ENCODE measurements at places on chromosomes 16 and 17.

GRCh38 chr17:10114931-10115535 lies 83.4 kb downstream of the GAS7 start:
- no peak overlapping the region for H3K27ac ChIP-seq
- no peaks in the 10 kb centered on the region for H3K27me3 ChIP-seq
- H3K36me3 ChIP-seq, result no peaks in the 10 kb centered on the region
- no peaks in the 10 kb centered on the region for H3K4me1 ChIP-seq
- peak; percentile 95 for DNase-seq

- no peaks in the 10 kb centered on the region for H3K4me1 ChIP-seq
- H3K27ac ChIP-seq, result no peak overlapping the region
- no peaks in the 10 kb centered on the region for H3K27me3 ChIP-seq
- H3K36me3 ChIP-seq, result no peaks in the 10 kb centered on the region
Observed at GRCh38 chr16:19014461-19014860, 30.7 kb downstream of the TMC7 start.

DNA sequence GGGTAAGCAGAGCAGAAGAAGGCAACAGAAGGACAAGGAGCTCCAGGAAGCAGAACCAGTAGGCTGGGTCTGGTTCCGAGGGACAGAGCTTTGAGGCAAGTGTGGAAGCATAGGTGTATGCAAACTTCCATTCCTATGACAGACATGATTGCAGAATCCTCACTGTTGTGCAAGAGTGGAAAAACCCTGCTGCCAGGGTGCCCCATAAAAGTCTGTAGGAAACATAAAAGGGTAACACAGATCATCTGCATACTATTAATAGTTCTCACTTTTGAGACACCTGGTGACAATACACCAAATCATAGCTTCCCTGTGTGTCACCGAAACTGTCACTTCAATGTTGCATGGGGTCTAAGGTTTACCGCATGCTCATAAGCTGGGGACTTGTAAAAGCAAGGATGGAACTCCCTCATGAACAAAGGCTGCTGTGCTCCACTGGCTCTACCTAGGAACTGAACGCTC lies 39.7 kb downstream of the ARHGAP17 start:
- peak overlapping the region; percentile 22 for H3K27ac ChIP-seq
- H3K4me3 ChIP-seq, result no peak overlapping the region
- no peak for DNase-seq
- peaks cover 2% of the 10 kb centered on the region for H3K36me3 ChIP-seq
- H3K27me3 ChIP-seq, result no peaks in the 10 kb centered on the region

DNA sequence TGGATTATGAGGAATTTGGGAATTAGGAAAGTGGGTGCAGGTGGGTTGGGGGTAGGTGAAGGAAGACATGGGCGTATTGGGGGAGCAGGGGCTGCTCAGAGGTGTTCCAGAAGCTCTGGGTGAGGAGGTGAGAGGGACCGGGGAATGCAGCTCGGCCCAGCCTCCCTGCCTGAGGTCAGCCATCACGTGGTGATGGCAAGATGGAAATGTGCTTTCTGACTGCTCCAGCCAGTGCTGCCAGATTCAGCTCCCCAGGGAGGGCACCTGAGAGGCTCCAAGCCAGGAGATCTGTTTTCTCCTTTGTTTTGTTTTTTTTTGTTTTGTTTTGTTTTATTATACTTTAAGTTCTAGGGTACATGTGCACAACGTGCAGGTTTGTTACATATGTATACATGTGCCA lies 35.2 kb upstream of the STH start:
- H3K4me1 ChIP-seq, result no peaks in the 10 kb centered on the region
- H3K27me3 ChIP-seq, result no peaks in the 10 kb centered on the region
- H3K4me3 ChIP-seq, result no peak overlapping the region
- no peaks in the 10 kb centered on the region for H3K36me3 ChIP-seq

GRCh38 chr17:10171122-10171571 lies 27.3 kb downstream of the GAS7 start:
- H3K36me3 ChIP-seq, result no peaks in the 10 kb centered on the region
- peak; percentile 71 for DNase-seq
- no peak overlapping the region for H3K27ac ChIP-seq
- no peak overlapping the region for H3K4me3 ChIP-seq

- DNase-seq, result no peak
- H3K4me3 ChIP-seq, result no peak overlapping the region
- H3K36me3 ChIP-seq, result no peaks in the 10 kb centered on the region
- H3K4me1 ChIP-seq, result no peaks in the 10 kb centered on the region
- no peaks in the 10 kb centered on the region for H3K27me3 ChIP-seq
Observed at GRCh38 chr16:51931653-51932052, 615.3 kb downstream of the TOX3 start.

DNA sequence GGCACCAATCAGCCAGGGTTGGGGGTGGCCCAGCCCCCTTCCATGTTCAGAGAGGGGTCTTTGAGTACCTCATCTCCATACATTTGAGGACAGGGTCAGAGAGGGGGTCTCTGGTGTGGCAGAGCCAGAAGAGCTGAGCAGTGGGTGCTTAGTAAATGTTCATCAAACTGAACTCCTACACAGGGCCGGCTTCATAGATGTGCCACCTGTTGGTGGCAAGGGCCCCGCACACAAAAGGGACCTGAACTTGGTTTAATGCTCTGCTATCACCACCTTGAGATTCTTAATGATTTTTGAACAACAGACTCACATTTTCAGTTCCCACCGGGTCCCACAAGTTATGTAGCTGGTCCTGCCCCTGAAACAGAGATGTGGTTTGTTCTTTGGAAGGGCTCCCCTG lies 9.0 kb upstream of the C1QL1 start:
- no peaks in the 10 kb centered on the region for H3K27me3 ChIP-seq
- DNase-seq, result no peak
- H3K4me1 ChIP-seq, result no peaks in the 10 kb centered on the region
- H3K36me3 ChIP-seq, result no peaks in the 10 kb centered on the region
- H3K27ac ChIP-seq, result no peak overlapping the region

DNA sequence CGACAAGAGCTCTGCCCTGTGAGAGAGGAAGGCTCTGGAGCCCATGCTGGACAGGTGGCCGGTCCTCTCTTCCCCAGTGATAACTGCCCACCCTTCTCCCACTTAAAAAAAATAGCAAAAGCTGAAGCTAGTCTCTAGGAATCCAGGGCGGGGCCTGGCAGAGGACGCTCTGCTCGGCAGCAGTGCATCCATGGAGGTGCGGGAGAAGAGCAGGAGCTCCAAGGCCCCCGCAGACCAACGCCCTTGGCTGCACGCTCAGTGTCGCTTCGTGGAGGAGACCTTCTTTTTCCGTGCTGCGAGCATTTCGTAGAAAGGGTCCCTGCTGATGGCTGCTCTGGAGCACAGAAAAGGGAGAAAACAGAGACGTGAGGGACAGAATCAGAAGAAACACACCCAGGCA lies 98.6 kb upstream of the DNAH17 start:
- H3K4me1 ChIP-seq, result no peaks in the 10 kb centered on the region
- H3K4me3 ChIP-seq, result no peak overlapping the region
- H3K27ac ChIP-seq, result no peak overlapping the region
- no peaks in the 10 kb centered on the region for H3K27me3 ChIP-seq
- no peaks in the 10 kb centered on the region for H3K36me3 ChIP-seq

GRCh38 chr17:43402078-43402477 lies 3.3 kb downstream of the ARL4D start:
- peaks cover 2% of the 10 kb centered on the region for H3K4me1 ChIP-seq
- H3K27ac ChIP-seq, result no peak overlapping the region
- H3K4me3 ChIP-seq, result no peak overlapping the region
- H3K27me3 ChIP-seq, result no peaks in the 10 kb centered on the region

DNA sequence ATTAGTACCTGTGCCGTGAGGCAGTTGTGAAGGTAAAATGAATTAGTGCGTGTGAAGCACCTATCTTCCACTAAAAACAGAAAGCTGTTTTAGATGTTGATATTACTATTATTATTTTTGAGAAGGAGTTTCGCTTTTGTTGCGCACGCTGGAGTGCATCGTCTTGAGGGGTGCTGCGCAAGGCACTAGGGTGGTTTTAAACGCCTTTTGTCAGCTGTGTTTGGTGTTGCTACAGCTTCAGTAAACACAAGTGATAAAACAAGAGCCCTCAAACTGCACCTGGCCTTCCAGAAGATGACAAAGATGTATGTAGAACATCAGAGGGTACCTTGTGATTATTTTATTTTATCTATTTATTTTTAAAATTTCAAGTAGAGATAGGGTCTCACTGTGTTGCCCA lies 38.2 kb downstream of the PLCG2 start:
- H3K36me3 ChIP-seq, result no peaks in the 10 kb centered on the region
- no peak overlapping the region for H3K4me3 ChIP-seq
- no peaks in the 10 kb centered on the region for H3K27me3 ChIP-seq

DNA sequence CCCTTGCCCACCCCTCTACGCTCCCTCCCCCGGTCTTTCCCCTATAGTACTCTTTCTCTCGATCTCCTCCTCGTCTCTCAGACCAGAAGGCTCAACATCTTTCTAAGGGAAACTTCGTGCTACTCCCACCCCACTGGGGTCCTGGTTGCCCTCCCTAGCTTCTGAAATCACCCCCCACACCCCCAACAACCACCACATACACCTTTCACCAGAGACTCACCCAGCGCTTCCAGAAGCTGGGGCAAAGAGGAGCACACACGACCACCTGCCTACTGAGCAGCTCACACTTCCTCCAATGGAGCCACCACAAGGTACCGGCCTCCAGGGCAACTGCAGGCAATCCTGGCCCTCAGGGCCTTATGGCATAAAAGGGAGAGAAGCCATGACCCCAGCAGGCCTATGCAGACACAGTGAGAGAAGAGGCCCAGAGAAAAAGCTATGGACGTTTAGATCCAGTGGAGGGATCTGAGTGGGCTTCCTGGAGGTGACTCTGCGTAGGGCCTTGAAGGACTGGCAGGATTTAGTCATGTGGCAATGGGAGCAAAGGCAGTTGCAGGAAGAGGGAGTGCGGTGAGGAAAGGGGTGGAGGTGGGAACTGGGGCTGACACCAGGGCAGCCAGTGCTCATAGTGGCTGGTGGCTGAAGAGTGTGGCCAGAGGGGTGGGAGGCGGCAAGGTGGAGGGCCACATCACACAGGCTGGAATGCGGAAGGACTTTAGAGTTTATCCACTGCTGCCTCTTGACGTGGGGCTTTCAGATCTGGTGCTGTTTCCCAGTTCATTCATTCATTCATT lies 12.1 kb upstream of the TMEM92 start:
- H3K4me3 ChIP-seq, result no peak overlapping the region
- no peaks in the 10 kb centered on the region for H3K36me3 ChIP-seq
- no peaks in the 10 kb centered on the region for H3K4me1 ChIP-seq
- H3K27ac ChIP-seq, result no peak overlapping the region
- no peaks in the 10 kb centered on the region for H3K27me3 ChIP-seq
- DNase-seq, result peak; percentile 58

GRCh38 chr16:985646-986400 lies 4.3 kb downstream of the SOX8 start:
- H3K4me1 ChIP-seq, result no peaks in the 10 kb centered on the region
- DNase-seq, result no peak
- H3K4me3 ChIP-seq, result no peak overlapping the region
- H3K27me3 ChIP-seq, result no peaks in the 10 kb centered on the region

DNA sequence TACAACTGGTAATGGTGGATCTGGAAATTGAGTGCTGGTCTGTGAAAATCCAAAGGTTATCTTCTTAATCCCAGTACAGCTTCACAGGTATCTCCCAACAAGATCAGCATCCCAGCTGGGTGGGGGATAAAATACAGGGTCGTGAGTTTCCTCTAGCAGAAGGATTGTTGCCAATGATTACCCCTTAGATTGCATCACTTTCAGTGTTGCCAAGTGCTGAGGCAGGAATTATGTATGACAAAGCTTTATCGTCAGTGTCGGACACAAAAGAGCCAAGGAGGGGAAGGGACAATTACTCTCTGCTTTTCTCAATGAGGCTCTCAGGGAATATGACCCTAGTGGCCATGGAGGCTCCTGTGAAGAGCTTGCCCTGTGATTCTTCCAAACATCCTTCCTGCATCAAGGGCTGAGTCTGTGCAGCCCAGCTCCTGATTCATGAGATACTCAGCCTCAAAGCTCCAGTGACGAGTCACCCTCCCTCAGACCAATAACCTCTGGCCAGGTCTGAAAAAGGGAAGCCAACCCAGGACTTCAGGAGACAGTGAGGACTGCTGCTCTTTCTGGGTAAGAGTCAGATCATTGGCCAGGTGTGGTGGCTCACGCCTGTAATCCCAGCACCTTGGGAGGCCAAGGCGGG lies 15.0 kb downstream of the OR1F1 start:
- H3K36me3 ChIP-seq, result no peaks in the 10 kb centered on the region
- DNase-seq, result no peak
- H3K4me3 ChIP-seq, result no peak overlapping the region
- no peaks in the 10 kb centered on the region for H3K4me1 ChIP-seq
- no peaks in the 10 kb centered on the region for H3K27me3 ChIP-seq

DNA sequence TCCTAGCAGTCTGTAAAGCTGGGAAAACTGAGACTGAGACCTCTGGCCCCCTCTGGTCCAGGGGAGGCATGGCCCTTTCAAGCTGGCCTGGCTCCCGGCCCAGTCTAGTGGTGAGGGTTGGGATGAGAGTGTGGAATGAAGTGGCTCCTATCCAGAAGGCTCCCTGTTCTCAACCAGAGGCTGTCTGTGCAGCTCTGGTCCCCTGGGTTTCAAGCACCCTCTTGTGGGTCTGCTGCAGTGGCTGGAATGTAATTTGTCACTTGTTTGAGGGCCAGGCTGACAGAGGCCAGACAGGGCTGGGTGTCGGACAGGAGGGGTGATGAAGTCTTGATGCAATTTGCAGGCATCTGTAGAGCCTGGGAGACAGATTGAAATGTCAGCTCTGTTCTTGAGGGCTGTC lies 22.1 kb upstream of the PHF12 start:
- H3K4me3 ChIP-seq, result no peak overlapping the region
- DNase-seq, result no peak
- H3K27me3 ChIP-seq, result no peaks in the 10 kb centered on the region
- no peaks in the 10 kb centered on the region for H3K4me1 ChIP-seq
- H3K36me3 ChIP-seq, result no peaks in the 10 kb centered on the region
- no peak overlapping the region for H3K27ac ChIP-seq

DNA sequence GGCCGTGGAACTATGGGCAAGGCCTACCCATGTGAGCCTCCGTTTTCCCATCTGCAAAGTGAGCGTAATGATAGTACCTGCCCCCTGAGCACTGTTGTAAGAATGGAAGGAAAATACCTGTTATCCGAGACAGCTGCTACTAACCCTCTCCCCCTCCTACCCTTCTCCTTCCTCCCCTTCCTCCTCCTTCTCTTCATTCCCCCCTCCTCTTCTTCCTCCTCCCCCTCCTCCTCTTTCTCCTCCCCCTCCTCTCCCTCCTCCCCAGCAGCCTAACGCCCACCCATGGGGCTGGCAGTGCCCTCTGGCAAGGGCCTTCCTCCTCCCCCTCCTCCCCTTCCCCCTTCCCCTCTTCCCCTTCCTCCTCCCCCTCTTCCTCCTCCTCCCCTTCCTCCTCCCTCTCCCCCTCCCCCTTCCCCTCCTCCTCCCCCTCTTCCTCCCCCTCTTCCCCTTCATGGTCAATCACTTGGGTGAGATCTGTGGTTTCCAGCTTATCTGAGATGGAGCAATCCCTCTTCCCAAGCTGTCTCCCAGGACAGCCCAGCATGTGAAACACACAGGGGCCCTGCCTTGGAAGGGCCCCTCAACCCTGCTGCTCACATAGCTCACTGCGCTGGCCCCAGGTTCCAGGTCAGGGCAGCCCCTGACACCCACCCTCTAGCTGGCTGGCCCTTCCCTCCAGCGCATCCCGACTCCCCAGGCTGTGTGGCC lies 6.4 kb downstream of the ZFPM1 start:
- no peaks in the 10 kb centered on the region for H3K36me3 ChIP-seq
- no peak overlapping the region for H3K4me3 ChIP-seq
- no peaks in the 10 kb centered on the region for H3K4me1 ChIP-seq
- DNase-seq, result no peak
- no peaks in the 10 kb centered on the region for H3K27me3 ChIP-seq
- no peak overlapping the region for H3K27ac ChIP-seq

- peak; percentile 65 for DNase-seq
- H3K4me1 ChIP-seq, result no peaks in the 10 kb centered on the region
- no peaks in the 10 kb centered on the region for H3K27me3 ChIP-seq
- no peak overlapping the region for H3K27ac ChIP-seq
Observed at GRCh38 chr16:80948886-80949493, 57.7 kb downstream of the CMC2 start.
